ENCODE measurements at places on chromosomes 3 and 15.

GRCh38 chr3:11060500-11061251, 68.1 kb downstream of the SLC6A1 start:
- DNase-seq: no peak

GRCh38 chr3:64623125-64623524, 64.7 kb downstream of the ADAMTS9 start:
- DNase-seq: no peak

- DNase-seq: no peak
Measured at GRCh38 chr15:39623529-39623931, 42.7 kb downstream of the THBS1 start.

- no peak for DNase-seq
Measured at GRCh38 chr3:115728013-115728412, 104.7 kb downstream of the GAP43 start.

DNA sequence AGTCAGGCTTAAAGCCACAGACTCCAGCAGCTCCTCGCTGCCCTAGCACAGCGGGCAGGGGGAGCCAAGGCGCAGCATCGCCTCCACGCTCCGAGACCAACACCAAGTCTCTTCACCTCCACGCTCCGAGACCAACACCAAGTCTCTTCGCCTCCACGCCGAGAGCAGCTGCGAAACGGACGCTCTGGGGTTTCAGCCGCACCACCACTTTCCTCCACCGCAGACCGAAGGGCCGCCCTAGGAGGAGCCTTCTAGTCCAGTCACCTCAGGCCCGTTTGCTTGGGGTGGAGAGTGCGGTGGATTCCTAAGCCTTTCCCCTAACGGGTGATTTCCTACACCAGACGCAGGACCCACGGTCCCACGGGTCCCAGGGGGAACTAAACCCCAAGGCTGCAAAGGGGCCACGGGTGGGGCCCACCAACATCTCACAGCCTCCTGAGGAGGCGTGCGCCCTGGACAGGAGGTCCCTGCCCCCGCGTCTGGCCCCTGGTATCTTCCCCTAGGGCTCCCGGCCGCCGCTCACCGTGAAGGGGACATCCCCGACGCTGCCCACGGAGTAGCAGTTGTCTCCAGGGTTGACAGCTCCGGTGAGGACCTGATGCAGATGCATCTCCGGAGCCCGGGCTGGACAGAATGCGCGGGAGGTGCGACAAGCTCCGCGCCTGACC, 501 bp downstream of the DMXL2 start:
- DNase-seq: no peak

GRCh38 chr3:33067484-33067883, 29.5 kb downstream of the GLB1 start:
- DNase-seq: no peak

- DNase-seq: no peak
Measured at GRCh38 chr3:150216866-150217600, 191.1 kb upstream of the TSC22D2 start.

GRCh38 chr3:40975711-40976121, 223.6 kb upstream of the CTNNB1 start:
- DNase-seq: no peak

GRCh38 chr3:105957722-105958121, 88.9 kb upstream of the CBLB start:
- no peak for DNase-seq

- no peak for DNase-seq
Measured at GRCh38 chr3:70486414-70487017, 174.1 kb upstream of the MDFIC2 start.

DNA sequence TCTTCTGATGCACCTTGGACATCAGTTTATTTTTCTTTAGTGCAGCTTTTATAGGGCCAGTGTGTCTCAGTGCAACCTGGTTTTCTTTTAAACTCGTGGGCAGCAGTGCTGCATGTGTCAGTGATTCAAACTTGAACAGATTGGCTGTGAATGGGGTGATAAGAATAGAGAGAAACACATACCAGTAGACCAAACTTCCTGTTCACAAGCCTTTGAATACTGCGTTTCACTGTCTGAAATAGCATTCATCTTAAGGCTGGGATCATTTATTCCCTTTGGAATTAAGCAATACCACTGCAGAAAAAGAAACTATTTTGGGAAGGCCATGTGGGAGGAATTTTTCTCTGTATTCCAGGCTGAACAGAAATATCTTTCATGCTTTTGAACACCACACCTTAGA, 51.7 kb downstream of the PHLDB2 start:
- DNase-seq: no peak

GRCh38 chr3:34969513-34969912, 669.8 kb upstream of the ARPP21 start:
- no peak for DNase-seq

DNA sequence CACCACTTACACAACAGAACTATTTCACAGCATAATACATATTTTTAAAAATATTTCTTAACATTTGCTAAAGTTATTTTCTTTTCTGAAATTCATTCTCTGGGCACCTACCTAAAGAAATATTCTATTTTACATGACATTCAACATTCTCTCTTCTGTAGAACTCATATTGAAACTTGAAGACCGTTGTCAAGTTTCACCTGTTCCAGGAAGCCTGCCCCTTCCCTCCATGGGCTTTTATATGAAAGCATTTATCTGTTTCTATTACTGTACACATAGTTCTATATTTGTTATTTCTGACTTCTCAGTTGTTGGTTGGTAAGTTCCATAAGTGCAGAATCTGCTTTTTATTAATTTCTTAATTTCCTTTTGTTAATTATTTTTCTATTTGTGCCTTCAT, 204.3 kb upstream of the ALCAM start:
- DNase-seq: no peak

DNA sequence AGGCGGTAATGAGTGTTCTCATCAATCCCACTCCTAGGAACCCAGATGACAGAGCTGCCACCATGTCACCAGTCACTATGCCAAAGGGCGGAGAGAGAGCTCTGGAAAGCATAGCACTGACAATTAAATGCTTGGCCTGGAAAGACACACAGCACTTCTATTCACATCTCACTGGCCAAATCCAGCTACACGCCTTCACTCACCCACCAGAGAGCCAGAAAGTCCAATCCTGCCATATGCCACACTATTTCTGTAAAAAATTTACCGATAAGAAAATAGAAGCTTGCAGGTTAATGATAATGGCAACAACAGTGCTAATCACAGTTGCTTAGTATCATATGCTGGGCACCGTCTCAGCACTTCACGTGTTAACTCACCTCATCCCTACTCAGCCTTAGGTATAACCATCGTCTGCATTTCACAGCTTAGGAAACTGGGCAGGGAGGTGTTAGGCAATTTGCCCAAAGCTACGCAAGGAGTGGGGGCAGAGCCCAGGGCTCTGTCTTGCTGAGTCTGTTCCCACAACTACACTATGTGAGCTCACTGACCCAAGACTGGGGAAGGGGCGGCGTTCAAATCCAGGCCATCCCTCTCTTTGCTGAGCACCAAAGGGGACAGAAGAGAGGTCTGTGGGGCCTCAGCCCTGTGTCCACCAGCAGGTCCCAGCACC, 16.5 kb downstream of the KLHL25 start:
- DNase-seq: no peak

DNA sequence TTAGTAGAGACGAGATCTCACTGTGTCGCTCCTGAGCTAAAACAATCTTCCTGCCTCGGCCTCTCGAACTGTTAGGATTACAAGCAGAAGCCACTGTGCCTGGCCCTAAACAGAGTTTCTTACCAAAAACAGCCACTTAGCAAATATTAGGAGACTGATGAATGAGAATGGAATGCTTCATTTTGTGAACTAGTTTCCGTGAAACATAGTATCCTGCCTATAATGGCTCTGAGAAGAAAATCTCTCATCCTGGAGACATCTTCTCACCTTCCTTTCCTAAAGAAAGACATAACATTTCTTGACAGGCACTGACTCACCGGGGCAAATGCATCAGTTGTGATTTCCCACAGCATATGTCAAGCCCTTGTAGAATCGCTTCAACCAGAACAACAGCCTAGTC, 44.9 kb downstream of the GJD2 start:
- no peak for DNase-seq

DNA sequence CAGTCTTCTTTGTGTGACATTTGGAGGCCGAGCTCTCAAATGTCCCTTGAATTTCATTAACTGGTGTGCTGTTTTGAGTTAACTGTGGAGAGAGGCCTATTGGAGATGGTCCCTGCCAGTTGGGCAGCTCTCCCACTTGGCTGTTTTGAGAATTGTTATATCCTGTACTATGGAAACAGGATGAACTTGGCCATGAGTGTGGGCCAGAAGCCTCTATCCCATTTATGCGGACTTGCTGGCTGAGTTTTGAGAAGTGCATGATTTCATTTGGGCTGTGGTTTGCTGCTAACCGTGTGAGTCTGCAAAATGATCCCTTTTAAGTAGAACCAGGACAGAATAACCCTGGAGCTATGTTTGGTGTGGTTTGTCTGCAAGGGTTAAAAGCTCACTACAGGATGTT, 366.0 kb downstream of the PTPRG start:
- DNase-seq: no peak

DNA sequence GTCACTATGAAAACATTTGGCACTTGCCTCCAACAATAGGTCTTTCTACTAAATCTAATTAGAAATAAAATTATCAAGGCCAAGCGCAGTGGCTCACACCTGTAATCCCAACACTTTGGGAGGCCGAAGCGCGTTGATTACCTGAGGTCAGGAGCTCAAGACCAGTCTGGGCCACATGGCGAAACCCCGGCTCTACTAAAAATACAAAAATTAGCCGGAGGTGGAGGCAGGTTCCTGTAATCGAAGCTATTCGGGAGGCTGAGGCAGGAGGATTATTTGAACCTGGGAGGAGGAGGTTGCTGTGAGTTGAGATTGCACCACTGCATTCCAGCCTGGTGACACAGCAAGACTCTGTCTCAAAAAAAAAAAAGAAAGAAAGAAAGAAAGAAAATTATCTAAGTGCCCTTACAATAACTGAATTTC, 1.6 kb upstream of the PLD1 start:
- DNase-seq: no peak

DNA sequence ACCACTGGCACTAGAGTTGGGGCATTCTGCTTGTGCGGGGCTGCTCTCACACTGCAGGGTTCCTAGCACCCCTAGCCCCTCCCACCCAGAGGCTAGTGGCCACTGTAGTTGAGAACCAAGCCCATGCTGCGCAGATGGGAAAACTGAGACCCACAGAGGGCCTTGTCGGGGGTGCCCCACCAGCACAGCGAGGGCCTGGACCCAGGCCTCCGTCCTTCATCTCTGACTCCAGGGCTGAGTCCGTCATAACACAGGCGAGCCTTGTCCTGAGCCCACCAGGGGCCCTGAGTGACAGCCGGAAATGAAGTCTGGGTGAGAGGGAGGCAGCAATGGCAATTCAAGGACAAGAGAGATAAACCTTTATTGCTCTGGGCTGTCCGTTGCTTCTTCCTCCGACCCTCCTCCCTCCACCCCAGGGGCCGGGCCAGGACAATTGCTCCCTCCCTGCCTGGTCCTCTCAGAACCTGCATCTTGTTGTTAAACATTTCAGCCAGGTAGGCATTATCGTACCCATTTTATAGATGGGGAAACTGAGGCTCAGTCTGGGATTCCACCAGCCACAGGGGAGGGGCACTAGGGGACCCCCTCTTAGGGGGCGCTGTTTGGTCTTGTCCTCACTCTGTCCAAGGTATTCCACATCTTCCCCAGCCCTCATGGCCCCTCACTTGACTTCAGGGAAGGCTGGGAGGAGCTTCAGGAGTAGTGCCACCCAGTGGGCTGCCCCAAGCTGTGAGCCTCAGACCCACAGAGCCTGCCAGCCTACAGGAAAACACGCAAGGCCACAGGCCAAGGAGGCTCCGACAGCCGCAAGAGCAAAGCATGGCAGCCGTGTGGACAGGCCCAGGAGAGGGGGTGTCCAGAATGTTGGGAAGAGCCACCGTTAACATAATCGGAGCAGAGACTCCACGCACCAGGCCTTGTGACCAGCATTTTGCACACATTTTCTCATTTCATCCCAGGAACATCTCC, 4.4 kb upstream of the GRIP2 start:
- no peak for DNase-seq

DNA sequence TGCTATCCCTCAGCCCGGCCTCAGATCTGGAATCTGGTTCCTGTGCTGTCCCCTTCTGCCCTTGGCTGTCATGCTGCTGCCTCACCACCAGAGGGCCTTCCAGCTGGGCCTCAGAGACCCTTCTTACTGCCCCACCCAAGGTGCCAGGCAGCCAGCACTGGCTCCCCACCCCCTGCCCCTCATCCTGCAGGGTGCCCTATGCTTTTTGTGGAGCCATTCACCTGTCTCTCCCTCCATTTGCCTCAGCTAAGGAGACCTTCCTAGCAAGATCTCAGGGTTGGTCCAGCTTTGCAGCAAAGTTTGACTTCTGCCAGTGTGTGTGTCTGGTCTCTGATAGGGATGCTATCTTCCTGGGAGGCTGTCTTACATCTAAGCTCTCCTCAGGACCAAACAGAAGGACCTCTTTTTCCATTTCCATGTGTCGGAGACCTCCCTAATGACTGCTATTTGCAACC, 1.9 kb upstream of the VWA5B2 start:
- peak; percentile 49 for DNase-seq

- DNase-seq: no peak
Measured at GRCh38 chr3:111476701-111477100, 65.3 kb upstream of the CD96 start.

- DNase-seq: no peak
Measured at GRCh38 chr3:12990306-12990705, 82.9 kb downstream of the IQSEC1 start.

DNA sequence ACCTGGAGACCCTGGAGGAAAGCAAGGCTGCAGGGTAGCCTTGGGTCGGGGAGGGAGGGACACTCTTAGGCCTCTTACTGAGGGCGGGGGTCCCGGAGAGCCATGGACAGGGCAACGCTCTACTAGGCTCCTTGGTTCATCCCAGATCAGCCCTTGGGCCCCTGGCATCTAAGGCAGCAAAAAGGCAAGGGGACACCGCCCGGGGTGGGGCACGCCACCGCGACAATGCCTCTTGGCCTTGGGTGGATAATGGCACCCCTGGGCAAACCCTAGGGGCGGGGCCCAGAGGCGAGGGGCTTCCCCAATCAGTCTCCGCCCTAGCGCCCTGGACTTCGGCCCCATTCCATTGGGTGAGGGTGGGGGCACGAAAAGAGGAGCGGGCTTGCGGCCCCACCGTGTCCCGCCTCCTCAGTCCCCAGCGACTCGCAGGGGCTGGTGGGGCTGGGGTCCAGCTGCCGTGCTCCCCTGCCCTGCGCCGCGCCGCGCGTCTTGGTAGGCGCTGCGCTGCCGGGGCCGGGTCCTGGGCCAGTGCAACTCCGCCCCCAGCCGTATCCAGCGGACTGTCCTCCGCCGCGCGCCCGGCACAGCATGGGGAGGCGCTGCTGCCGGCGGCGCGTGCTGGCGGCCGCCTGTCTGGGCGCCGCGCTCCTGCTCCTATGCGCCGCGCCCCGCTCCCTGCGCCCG, at the start of gene CHST13:
Gene CHST13 (plus strand): TSS at position 411 of the 684 bp plus-strand sequence. CDS start 178 bp downstream, at position 589.
- no peak for DNase-seq

- no peak for DNase-seq
Measured at GRCh38 chr3:123930445-123930844, 30.6 kb downstream of the CCDC14 start.

- no peak for DNase-seq
Measured at GRCh38 chr3:127940116-127940515, 25.1 kb downstream of the KBTBD12 start.

- DNase-seq: no peak
Measured at GRCh38 chr3:3633761-3634160, 165.5 kb upstream of the LRRN1 start.

GRCh38 chr3:108008931-108009639, 81.7 kb downstream of the CD47 start:
- no peak for DNase-seq
